ENCODE measurements at places on chromosomes 7 and 10.

GRCh38 chr10:91238191-91238590, 17.7 kb downstream of the PCGF5 start:
- DNase-seq = no peak

DNA sequence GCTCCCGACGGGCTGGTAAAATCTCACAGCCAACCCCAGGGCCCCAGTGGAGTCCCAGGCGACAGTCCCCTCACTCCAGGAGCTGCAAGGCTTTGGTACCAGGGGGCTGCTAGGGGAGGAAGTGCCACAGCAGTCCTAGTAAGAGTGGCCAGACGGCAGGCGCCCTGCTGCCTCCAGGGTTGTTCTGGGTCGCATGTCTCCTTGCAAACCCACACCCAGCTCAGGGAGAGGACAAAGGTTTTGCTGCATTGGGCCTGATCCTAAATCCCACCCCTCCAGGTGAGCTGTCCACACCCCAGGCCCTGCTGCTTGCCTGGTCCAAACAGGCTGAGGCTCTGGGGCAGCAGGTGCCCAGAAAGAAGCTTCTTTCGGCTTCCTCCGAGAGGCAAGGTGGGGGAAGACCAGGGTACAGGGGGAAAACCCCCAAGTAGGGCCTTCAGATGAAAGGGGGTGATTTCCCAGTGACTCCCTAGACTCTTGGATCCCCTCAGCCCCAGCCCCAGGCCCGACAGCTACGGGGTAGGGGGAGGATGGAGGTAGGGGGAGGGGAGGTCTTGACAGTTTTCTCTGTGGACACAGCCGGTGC, 4.2 kb upstream of the KCP start:
- no peak for DNase-seq

- no peak for DNase-seq
Measured at GRCh38 chr7:47288060-47288459, 293.9 kb downstream of the TNS3 start.

DNA sequence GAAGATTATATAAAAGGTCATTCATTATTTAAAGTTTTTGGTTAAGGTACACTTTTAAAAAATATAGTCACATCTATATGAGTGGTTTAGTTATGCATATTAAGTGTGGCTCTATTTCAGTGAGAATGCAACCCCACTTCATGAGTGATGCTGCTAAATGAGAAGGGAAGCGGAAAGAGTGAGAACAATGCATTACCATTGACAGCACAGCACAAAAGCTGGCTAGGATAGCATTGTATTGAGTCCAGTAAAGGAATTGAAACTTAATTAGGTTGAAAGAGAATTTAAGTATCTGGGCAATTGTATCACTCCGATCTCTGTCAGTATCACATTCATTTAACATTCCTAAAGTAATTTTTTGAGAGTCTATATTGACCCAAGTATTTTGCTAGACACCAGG, 13.2 kb downstream of the POM121L12 start:
- no peak for DNase-seq

- no peak for DNase-seq
Measured at GRCh38 chr7:105989686-105990085, 26.6 kb downstream of the CDHR3 start.

DNA sequence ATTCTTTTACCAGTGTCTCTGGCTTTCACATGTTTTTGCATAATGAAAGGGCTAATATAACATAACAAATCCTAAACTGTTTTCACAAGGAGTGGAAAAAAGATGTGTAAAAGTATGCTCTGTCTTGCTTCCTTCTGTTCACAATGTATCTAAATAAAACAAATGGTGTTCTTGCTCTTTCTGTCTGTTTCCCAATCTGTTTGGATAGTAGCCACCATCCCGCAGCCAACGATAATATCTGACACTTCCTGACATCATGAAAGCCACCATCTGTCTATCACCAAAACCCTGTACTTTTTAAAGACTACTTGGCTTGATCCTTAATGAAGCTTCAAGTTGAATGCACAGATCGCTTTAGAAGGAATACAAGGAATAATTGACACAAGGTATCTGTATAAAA, 246.2 kb downstream of the ETV1 start:
- DNase-seq = no peak

- no peak for DNase-seq
Measured at GRCh38 chr7:2689951-2690705, 2.1 kb downstream of the AMZ1 start.

GRCh38 chr7:78379148-78379547, 580.6 kb downstream of the PHTF2 start:
- no peak for DNase-seq

- no peak for DNase-seq
Measured at GRCh38 chr10:110923856-110924493, 4.6 kb downstream of the SHOC2 start.

GRCh38 chr7:767580-767940, 40.5 kb upstream of the PRKAR1B start:
- no peak for DNase-seq

DNA sequence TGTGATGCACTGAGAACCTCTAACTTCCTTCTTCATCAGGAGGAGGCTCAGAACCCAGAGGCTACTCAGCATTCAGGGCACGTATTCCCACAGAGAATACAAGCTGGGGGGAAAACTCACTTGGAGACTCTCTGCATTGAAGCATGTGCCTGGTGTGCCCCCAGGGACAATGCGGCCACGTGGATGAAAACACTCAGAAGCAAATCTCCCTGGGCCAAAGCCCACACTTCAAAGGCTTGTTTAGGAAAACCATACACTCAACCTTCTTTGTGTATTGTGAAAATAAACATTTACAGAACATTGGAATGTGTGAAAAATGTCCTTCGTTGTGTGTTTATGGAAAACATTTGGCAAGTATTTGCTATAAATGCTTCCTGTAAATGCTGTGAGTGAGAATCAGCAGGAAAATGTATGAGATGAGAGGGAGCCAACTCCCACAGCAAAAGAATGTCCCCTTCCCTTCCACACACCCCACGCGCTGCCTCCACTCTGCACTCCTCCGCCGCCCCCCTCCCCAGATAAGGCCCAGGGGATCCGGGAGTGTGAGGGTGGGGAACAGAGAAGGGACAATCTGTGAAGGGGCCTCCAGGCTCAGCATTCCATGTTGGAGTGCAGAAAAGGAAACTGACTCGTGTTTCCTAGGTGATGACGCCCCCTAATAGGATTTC, 339.5 kb downstream of the ELMO1 start:
- DNase-seq = no peak

GRCh38 chr10:29104661-29105399, 184.0 kb upstream of the LYZL1 start:
- DNase-seq = no peak

- DNase-seq = no peak
Measured at GRCh38 chr7:131674131-131674530, 117.7 kb upstream of the PODXL start.

- DNase-seq = no peak
Measured at GRCh38 chr10:120861178-120861855, 10.2 kb downstream of the WDR11 start.

- DNase-seq = no peak
Measured at GRCh38 chr10:5391790-5392189, 12.8 kb downstream of the TUBAL3 start.

DNA sequence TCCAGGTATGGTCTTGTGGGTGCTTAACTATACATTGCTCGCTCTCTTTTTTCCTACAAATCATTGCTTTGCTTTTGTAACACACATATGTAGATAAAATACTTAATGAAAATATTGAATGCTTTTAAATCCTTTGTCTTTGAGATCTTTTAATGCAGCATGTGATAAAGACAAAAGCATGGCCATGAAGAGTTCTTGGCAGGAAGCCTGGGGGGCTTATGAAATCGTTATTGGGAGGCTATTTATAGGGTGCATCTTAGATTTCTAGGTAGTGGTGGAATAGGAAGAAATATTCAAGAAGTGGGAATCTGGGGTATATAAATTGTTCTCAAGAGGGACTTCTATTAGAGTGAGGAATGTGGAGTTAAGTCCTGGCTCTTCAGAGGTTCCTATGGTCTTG, 21.9 kb downstream of the UBE2D1 start:
- DNase-seq = no peak

GRCh38 chr7:132511921-132512320, 64.3 kb downstream of the PLXNA4 start:
- DNase-seq = no peak

GRCh38 chr7:150357771-150358427, 10.7 kb upstream of the REPIN1 start:
- DNase-seq = no peak

- no peak for DNase-seq
Measured at GRCh38 chr10:4698075-4698474, 127.9 kb upstream of the AKR1E2 start.

DNA sequence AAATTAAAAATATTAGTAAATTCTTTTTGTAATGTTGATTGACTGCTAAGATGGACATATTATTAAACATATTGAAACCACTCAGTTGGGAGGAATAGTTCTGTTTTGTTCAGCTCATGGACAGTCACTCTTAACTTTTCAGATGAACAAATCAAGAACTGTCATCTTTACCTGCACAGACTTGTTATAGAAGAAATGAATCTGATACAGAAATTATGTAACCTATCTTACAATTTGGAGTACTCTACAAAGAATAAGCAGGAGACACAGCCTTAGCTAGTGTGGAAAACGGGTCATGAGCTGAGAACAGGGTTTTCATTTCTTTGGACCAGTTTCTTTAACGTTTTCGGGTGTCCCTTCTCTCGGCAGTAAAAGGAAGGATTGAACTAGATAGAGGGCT, 1.2 kb upstream of the ANLN start:
- DNase-seq = no peak

DNA sequence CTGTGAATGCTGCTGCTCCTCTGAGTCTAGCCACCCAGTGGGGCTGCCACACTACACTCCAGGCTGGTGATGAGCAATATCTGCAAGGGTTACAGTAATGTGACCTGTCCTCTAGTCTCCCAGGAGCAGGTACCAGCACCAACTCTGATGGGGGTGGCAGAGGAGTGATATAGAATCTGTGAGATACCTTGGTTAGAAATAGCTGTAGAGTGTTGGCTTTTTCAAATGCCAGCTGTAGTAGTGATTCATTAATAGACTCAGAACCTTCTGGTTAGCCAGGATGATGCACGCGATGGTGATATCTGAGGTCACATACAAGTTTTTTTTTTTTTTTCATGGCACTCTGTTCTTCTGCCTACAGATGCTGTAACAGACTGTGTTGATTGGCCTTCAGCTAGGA, 757.1 kb downstream of the INHBA start:
- no peak for DNase-seq

Data from HCT116 (cell line).